ENCODE measurements at places on chromosomes 3 and 15.

DNA sequence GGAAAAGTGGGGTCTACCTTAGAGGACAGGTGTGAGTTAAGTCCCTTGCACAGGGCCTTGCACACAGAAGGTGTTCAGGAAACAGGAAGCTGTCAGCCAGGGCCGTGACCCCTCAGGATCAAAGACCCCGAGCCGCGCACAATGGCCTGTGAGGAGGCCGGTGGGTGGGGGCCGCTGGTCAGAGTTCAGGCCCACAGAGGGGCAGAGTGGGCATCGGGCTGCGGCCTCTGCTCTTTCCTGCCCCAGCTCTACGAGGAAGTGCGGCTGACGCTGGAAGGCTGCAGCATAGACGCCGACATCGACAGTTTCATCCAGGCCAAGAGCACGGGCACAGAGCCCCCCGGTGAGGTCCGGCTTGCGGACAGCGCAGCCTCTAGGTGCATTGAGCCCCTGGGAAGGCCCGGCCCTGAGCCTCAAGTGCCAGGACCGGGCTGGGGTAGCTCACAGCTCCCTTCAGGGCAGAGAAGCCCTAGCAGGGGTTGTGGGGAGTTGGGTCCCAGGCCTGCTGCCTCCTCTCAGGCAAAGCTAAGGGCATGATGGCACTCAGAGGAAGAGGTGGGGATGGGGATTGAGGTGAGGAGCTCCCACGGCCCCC is 37.2 kb downstream of the PSTPIP1 start:
- no peak for ATAC-seq

DNA sequence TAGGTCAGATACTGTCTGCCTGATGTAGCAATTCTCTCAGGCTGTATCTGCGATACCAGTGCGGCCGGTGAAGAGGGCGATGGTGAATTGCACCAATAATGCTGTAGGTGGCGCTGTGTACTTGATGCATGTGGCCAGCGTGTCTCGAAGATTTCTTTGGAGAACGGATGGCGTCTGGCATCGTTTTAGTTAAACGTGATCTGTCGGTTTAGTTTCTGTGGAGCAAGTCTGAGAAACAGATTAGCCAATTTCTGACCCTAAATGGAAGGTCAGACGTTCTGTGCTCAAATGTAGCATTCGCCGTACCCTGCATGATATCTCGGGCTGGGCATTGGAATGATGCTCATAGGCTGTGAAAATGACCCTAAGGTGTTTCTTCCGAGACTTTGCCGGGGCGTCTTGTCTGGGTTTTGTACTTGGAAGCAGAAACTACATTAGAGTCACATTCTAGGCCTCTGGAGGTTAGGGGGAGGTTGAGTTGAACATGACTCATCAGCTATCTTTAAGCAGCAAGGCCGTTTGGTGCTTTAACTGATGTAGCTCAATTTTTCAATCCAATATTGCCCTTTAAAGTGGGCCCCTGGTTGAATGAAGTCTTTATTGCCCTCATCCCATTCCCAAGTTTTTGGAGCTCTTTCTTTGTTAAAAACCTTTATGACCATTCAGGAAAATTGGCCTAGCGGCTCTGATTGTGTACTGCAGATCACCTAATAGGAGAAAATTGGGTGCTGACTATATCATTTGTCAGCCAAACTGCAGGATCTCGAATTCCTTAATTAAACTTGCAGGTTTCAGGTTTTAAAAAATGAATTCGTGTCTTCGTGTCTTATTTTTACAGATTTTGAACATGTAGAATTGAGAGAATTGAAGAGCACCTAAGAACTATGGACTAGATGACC is 80.0 kb downstream of the SQOR start:
- peak; percentile 76 for ATAC-seq

GRCh38 chr3:142608631-142609030 is 12.4 kb downstream of the PLS1 start:
- ATAC-seq = no peak

DNA sequence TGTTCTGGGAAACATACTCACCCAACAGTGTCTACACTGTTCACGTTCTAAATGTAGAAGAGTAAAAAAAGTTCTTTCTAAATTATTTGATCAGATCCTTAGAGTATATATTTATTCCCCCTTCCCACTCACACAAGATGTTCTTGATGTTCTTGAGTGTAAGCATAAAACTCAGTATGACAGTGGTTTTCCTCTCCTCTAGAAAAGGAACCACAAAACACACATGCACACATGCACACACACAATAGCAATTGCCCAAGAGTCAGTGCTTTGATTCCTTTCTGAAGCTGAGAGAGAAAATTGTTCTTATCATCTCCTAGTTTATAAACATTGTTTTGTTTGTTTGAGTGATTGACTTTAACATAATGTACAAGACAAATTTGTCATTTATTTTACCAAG is 123.2 kb upstream of the PHLDB2 start:
- ATAC-seq = no peak

DNA sequence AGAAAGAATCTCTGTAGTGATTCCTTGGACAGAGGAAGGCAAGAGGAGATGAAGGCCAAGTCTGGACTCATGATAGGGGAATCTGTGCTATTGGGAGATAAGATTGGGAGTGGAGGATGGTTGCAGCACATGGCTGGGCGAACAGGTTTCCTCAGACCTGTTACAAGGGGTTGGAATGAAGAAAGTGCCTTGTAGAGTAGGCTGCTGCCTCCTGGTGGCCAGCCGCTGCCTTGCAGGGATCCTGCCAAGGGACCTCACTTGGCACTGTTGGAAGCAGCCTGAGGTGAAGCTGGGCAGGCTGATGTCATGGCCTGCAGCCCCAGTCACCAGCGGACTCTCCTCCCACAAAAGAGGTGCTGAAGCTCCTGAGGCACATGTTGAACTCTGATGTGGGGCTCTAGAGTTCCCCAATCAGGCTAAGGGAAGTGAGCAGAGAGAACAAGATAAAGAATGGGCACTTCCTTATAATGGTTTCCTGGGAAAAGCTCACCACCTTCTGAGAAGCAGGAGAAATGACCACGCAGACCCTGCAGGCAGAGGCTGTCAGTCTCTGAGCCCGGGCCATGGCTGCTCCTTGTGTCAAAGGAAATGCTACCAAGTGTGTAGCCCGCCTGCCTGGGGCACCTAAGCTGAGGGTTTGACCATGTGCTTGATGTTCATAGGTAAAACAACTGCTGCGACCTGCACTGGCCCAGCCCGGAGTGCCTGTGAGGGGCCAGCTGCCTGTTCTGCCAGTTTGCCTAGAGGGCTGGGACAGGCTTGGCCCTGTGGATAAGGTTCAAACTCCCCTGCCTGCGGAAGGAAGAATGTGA is 1.6 kb upstream of the TEX264 start:
- ATAC-seq = peak; percentile 69

GRCh38 chr3:102192575-102192974 is 242.2 kb upstream of the ZPLD1 start:
- ATAC-seq = no peak

DNA sequence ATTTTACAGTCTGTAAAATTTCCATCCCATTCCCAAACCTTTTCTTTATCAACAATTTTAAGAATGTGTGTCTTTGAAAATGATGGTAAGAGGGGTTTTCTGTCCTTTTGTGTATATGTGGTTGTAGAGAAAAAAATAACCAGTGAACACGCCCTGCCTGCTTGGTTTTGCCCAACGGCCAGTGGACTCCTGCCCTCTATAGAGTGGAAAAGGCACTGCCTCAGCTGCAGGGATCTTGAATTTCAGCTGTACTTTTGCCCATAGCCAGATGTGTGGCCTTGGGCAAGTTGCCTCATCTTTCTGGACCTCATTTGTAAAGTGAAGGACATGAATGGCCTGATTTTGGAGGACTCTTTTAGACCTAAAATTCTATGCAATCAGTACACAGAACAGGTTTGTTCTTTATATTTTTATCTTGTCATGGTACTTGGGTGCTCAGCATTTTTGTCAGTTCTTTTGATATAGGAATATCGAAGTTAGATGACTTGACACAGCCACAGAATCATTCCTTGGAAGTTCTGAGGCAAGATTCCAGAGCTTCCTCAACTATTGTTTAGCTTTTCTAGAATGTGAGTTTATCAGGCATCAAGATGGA is 81.0 kb downstream of the CLDN11 start:
- peak; percentile 95 for ATAC-seq

- ATAC-seq = no peak
Measured at GRCh38 chr3:4332574-4332973, 29.4 kb downstream of the SETMAR start.

GRCh38 chr3:138057384-138057783 is 47.4 kb downstream of the CLDN18 start:
- ATAC-seq = no peak

DNA sequence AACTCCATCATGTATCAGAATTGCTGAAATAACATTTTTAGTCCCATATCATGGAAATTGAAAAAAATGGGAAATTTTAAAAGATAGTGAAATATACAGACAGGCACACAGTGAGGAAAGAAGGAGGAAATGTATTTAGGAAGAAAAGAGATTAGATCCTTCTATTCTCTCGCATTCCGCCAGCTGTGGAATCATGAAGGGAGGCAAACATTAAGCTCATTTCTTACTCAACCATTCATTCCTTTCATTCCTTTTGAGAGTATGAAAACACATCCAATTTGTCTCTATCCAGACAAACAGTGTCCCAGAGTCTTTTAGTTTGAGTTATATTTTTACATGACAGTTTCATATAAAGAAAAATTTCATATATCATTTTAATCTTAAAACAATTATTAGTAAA is 52.5 kb upstream of the KCNMB2 start:
- no peak for ATAC-seq

- ATAC-seq = no peak
Measured at GRCh38 chr3:11602886-11603527, 40.7 kb downstream of the VGLL4 start.

- ATAC-seq = no peak
Measured at GRCh38 chr3:60048447-60048848, 998.6 kb upstream of the CFAP20DC start.

GRCh38 chr15:52183562-52184173 is 7.5 kb downstream of the GNB5 start:
- no peak for ATAC-seq

DNA sequence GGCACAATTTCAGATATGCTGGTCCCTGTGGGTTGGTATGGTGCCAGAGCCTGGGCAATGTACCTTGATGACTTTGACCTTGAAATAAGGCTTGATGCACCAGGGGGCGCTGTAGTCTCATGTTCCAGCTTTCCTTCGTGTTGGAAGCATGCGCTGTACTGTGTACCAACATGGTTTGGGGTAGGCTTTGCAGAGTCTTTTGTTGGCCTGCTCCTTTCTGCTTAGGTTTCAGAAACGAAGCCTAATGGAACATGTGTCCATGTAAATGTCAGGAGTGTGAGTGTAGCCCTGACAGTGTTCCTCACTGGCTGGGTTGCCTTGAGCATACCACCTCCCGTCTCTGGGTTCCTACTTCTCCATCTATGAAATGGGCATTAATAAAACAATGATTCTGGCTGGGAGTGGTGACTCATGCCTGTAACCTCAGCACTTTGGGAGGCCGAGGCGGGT is 3.6 kb upstream of the CCR4 start:
- peak; percentile 98 for ATAC-seq

DNA sequence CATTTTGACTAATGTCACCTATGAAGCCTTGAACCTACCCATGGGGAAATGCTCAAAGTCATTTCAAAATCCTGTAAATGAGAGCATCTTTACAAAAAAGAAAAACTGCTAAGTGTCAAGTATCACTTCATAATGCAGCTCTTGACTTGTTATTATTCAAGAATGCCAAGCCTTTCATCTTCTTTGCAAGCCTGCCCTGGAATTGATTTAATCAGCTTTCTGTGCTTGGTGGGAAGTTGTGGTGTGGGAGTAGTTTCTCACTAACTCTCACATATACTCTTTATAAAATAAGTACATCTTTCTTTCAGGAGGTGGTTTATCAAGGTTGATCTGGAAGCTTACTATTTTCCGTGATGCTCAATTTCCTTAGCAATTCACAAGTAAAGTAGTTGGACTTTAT is 43.6 kb downstream of the RYR3 start:
- no peak for ATAC-seq

DNA sequence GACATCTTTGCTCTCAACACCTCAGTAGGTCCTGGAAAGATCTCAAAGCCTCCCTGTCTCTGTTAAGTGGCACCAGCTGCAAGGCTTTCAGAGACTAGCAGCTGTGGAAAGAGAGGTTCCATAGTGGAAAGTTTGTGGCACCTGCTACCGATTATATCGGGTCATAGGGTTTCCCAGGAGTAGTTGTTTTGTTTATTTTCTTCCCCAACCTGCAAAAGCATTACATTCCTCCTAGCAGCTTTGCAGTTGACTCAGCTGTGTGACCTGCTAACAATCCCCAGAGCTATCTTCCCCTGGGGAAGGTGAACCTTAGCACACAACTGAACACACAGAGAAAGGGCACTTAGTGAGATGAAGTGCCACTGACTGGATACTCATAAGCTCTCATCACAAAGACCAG is 598.9 kb upstream of the GRM7 start:
- no peak for ATAC-seq

Measured in SK-N-SH treated with all-trans-retinoic acid at 6 μM for 48 hours (cell line).